T-helper 2 cell (primary cell): ENCODE measurements at places on chromosomes 13 and 19.

DNA sequence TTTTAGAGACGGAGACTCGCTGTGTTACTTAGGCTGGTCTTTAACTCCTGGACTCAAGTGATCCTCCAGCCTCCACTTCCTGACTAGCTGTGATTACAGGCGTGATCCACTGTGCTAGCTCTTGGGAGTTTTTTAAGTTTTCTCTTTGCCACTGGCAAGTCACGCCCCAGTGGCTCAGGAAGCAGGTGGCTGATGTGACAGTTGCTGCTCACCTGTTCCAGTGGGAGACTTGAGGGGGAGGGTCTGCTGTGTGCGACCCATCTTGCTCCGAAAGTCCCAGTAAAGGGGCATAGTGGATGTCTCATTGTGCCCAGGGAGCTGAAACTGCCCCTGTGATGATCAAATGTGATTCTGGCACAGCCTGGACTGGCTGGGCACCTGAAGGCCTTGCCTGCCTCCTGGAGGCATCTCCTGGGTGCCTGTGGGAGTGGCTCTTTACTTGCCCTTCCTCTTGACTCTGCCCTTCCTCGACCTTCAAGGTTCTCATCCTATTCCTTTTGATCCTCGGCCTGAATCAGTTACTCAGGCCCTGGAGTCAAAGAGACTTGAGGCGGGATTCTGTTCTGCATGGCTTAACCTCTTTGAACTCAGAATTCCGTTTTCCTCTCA, 7.8 kb downstream of the SMARCA4 start:
- DNase-seq = no peak

DNA sequence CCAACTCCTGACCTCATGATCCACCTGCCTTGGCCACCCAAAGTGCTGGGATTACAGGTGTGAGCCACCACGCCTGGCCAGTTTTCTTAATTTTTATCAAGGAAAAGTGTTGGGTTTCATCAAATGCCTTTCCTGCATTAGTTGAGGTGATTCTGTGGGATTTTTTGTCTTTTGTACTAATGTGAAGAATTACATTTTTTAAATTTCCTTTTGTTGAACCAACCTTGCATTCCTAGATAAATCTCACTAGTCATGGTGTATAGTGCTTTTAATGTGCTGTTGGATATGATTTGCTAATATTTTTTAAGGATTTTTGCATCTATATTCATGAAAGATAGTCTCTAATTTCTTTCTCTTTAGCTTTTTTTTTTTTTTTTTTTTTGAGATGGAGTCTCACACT, 2.4 kb upstream of the ZNF560 start:
- DNase-seq = no peak

DNA sequence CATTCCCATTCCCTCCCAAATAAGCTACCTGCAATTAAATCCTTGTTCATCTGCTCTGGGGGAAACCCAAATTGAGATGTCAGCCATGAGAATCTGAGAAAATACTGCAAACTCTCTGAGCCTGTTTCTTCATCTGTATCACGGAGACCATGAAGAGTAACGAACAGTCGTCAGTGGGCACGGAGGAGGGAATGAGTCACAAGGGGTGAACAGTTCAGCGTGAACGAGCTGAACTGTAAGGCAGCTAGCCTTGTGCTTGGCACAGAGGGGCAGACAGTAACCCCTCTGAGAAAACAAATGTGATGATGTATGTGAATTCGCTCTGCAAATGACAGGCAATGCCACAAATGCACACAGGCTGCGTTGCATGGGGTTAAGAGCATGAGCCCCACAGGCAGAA, 288.7 kb downstream of the FOXO1 start:
- DNase-seq = no peak

DNA sequence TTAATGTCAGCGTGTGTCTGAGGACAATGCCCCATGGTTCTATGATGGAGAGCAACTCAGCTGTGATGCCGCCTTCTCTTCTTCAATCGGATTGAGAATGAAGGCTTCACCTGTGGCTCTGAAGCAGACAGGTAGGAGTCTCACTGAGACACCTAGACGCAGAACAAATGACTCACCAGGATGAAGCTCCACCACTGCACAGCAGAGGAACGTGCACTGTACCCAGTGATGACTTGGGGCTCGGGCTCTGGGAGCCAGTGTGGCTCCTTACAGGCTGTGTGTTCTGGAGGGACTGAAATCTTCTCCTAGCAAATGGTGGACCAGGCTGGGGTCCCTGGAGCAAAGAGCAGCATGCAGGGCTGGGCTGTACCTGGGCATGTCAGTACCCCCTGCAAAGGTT, 44.0 kb downstream of the CCDC70 start:
- DNase-seq = no peak

- no peak for DNase-seq
These were observed 16.1 kb downstream of the PCDH8 start for GRCh38 chr13:52832313-52832712.

- DNase-seq = no peak
These were observed 168.6 kb downstream of the ZNF536 start for GRCh38 chr19:30540761-30541160.

GRCh38 chr13:64540976-64541375, 2689.2 kb downstream of the PCDH9 start:
- no peak for DNase-seq

DNA sequence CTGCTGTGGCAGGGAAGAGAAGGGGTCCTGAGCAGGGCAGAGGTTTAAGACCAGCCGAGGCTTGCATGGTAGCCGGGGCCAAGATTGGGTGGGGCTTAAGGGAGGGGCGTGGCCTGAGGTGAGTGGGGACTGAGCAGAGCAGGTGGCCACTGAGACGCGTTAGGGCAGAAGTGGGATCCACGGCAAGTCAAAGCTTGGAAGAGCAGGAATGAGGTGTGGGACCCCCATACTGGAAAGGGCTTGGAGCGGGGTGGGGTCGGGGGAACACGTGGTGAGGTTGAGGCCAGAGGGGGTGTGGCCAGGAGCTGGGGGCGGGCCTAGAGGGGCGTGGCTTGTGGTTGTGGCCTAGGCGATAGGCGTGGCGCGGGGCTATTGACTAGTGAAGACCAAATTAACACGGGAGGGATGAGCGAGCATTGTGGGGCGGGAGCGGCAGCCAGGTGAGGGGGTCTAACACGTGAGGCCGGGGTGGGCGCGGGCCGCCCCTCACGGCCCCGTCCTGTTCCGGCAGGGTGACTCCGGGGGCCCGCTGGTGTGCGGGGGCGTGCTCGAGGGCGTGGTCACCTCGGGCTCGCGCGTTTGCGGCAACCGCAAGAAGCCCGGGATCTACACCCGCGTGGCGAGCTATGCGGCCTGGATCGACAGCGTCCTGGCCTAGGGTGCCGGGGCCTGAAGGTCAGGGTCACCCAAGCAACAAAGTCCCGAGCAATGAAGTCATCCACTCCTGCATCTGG, 3.3 kb downstream of the CFD start:
- DNase-seq = peak; percentile 68

DNA sequence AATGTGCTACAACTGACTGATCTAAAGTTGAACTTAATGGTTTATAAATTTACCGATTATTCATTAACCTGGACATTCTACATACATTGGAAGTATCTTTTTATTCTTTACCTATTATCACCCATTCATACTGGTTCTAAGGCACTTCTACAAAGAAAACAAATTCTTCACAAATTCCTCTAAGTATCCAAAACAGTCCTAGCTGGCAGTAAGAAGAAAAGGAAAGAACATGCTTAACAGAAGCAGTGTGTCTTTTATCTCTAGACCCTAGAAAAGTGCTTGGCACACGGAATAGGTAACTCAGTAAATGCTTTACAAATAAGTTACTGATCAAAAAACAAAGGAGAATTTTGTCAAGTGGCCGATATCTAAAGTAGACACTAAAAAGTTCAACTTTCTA, 32.8 kb downstream of the TSC22D1 start:
- DNase-seq = no peak

GRCh38 chr13:29465741-29466293, 129.7 kb downstream of the SLC7A1 start:
- DNase-seq = no peak

DNA sequence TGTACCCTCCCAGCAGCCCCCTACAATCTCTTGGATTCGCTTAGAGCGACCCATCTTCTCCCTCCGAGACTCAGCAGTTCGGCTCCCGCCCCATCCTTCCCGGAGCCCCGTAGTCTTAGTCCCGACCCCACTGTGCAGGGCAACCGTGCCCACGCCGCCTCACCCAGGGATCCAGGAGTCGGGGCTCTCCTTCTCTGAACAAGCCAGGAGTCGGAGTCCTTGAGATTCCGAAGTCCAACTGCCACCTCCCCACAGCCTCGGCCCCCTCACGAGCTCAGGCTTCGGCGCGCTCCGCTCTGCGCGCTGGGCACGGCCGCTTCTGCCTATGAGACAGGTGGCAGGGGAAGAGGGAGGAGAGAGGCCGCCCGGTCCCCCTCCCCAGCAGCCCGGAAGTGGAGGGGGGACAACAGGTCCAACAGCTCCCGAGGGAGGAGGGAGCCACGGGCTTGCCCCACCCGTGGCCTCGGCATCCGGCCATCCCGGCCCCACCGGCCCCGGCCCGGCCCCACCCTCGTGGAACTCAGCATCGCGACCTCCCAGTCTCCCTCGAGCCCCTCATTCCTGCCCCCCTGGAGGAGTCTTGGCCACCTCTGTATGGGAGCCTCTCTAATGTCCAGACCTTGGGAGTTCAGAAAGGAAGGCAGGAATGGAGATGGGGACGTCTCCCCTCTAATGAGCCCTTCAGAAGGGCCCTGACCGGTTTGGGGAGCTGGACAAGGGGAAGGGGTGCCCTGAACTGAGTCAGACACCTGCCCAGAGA, at the start of gene PHLDB3:
TSS of gene PHLDB3 (minus strand) at position 321 of the 760 bp plus-strand sequence. CDS start 628 bp downstream, outside the sequence.
- DNase-seq = peak; percentile 22

DNA sequence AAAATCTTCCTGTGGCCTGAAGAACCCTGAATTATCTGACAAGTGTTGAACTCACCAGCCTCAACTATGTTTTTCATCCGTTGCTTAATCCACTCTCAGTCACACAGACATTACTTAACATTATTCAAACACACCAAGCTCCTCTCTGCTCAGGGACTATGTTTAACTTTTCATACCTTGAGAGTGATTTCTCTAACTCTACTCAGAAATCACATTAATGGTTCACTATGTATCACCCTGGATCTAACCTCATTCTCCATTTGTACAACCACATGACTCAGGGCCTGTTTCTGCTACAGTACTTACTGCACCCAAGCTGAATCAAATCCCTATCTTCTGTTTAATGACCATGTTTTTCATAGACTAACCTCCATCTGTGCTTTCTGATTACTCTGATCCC, 553.7 kb upstream of the PRR20A start:
- DNase-seq = no peak

GRCh38 chr19:49488046-49488862, 846 bp downstream of the RPL13A start:
- no peak for DNase-seq

GRCh38 chr19:35138305-35138892, at the start of gene FXYD1:
TSS of gene FXYD1 (plus strand) at chr19:35138824. CDS start at chr19:35140080, 1,256 bp downstream.
- no peak for DNase-seq

DNA sequence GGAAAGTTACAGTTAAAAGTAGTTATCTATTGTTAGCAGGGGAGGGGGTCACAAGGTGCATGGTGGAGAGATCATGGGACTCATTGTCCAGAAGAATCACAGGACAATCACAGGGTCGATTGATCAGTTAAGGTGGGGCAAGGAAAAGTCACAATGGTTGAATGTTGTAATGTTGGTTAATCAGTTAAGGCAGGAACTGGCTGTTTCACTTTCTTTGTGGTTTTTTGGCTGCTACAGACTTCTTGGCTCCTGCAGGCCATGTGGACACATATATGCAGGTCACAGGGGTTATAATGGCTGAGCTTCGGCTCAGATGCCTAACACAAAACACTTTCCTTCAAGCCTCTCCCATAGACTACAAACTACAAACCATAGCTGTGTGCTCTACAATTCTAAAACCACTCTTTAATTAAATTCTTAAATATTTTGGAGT, 6.9 kb upstream of the ZNF431 start:
- DNase-seq = no peak

GRCh38 chr19:34109596-34109995, 62.7 kb upstream of the LSM14A start:
- no peak for DNase-seq

DNA sequence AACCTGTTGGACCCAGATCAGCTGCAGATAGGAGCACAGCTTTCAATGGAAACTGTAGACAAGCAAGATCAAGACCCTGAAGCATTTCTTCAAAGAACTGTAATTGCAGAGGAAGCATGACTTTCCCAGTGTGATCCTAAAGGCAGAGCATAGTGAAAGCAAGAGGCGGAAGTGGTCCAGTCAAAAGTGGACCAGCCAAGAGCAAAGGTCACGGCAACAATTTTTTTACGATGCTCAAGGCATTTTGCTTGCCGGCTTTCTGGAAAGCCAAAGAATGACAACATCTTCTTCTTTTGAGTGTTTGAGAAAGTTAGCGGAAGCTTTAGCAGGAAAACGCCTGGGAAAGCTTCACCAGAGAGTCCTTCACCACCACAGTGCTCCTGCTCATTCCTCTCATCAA, 111.6 kb downstream of the RNF17 start:
- DNase-seq = no peak

DNA sequence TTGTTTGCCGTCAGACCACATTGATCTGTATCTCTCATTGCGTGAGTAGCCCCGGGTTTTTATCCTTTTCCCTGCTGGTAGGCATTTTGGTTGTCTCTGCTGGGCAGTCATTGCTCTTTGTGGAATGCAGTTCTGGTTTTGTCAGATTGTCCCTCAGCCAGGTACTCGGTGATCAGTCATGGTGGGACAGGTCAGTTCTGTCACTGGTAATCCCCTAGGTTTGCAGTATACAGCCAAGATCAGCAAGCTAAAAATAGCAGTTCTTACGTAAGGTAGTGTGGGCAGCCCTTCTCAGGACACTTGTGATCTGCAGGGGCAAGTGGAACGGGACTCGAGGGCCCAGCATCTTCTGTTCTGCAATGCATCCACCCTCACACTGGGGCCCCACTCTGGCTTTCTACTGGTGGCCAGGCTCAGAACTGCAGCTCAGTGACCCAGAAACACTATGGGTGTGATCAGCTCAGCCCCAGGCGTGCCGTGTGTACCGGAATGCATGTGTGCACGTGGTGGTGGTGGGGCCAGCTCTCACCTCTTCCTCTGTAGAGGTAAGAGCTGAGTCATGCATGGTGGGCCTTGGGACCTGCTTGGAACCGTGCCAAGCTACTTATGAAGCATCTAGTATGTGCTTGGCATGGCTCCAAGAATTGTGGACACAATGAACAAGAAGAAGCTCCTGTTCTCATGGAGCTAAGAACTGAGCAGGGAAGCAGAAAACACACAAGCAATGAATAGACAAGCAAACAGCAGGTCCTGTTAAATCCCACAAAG, 6.3 kb downstream of the PLEKHF1 start:
- peak; percentile 77 for DNase-seq

- DNase-seq = no peak
These were observed 155.7 kb downstream of the SLC7A1 start for GRCh38 chr13:29439601-29440388.

- DNase-seq = no peak
These were observed 2.3 kb upstream of the TMEM91 start for GRCh38 chr19:41373993-41374392.

GRCh38 chr19:55113570-55114039, 3.8 kb downstream of the PPP1R12C start:
- no peak for DNase-seq
